Retina (tissue), 1 donor: ENCODE measurements at places on chromosomes 7 and 10.
A peak's percentile ranks its signal among the peaks of the same experiment; 100 is the strongest.

GRCh38 chr7:81482600-81483186, 287.2 kb downstream of the HGF start:
- DNase-seq = no peak

DNA sequence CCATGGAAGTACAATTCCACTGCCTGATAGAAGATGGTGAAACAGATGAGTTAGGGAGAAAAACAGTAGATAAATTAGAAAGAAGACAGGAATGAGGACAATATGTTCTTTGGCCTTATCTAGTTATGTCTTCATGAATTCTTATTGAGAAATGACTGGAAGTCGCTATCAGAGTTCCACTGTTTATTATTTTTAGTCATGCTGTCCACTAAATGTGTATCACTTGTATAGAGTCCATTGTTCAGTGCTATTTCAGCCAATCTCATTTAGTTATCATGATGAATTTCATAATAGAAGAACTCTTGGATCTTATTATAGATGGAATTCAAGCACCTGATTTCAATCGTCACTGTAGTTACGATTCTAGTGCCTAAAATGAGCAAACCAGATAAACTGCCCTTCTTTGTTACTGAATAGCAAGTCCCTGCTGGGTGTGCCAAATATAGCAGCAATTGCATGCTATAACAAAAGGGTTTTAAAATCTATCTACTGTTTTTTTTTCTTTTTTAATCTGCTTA, 177.7 kb upstream of the COL1A2 start:
- no peak for DNase-seq

DNA sequence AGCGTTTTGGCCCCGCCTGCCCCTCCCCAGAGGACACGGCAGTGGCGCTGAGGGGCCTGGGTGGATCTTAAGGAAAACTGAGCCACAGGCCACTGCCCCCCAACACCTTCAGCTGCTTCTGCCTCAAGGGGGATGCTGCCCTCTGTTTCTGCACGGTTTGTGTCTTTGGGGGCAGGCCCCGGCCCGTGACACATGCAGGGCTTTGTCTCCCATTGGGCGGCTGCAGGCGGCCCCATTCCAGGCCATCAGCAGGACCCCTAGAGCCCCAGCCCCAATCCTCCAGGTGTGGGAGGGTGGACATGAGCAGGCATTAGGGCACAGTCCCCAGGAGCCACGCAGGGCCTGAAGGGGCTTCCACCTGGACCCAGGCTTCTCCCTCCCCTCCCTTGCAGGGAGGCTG, 25.3 kb upstream of the PPP2R2D start:
- peak; percentile 32 for DNase-seq

- no peak for DNase-seq
These were observed 441 bp upstream of the VENTX start for GRCh38 chr10:133237241-133237587.

- no peak for DNase-seq
These were observed 48.4 kb upstream of the FHIP2A start for GRCh38 chr10:114773197-114773532.

DNA sequence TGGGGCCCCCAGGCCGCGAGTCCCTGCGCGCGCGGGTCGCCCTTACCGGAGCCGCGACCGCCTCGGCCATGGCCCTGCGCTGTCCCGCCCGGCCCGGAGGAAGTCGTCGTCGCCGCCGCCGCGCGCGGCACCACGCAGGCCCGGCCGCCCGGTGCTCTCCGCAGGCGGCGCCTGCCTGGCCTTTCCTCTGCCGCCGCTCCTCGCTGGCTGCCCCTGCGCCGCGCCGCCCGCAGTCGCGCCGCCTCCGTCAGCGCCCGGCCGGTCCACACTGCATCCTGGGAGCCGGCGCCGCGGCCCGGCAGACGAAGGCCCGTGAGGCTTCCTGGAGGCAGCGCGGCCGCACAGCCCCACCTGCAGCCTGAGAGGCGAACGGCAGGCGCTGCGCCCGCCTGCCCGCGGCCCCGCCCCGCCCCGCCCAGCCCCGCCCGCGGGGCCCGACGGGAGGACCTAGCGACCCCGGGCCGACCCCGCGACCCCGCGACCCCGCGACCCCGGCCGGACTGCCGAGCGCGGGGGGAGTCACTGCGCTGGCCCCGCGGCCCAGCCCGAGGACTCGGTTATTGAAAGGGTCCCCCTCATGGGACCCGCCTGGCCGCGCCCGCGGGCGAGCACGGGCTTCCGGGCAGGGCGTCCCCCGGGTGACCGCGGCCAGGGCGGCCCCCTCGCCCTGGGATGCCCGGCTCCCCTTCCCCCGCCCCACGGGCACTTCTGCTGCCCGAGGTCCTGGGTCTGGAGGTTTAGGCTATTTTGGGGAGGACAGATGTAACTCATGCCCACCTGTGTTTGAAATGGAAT, at the start of gene ZNF746:
Gene ZNF746 (minus strand): TSS at position 343 of the 795 bp plus-strand sequence. CDS start 273 bp downstream, at position 70.
- DNase-seq = peak; percentile 69

GRCh38 chr10:102322914-102323313, 72.6 kb upstream of the NFKB2 start:
- no peak for DNase-seq

DNA sequence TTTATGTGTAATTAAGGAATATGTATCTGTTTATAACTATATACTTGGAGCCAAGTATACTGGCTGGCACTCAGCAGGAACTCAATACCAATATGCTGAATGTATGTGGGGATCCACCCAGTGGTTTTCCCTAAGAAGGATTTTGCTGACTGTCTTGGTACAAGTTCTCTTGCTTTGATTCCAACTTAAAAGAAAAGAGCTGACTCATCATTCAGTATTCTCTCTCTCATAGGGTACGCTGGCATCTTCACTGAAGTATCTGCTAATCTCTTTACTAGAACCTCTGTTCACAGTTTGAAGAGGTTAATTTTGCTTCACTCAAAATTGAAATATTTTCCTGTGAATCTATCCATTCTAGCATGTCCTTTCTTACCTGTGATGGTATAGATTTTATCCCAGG, 1044.8 kb downstream of the CNTNAP2 start:
- no peak for DNase-seq

DNA sequence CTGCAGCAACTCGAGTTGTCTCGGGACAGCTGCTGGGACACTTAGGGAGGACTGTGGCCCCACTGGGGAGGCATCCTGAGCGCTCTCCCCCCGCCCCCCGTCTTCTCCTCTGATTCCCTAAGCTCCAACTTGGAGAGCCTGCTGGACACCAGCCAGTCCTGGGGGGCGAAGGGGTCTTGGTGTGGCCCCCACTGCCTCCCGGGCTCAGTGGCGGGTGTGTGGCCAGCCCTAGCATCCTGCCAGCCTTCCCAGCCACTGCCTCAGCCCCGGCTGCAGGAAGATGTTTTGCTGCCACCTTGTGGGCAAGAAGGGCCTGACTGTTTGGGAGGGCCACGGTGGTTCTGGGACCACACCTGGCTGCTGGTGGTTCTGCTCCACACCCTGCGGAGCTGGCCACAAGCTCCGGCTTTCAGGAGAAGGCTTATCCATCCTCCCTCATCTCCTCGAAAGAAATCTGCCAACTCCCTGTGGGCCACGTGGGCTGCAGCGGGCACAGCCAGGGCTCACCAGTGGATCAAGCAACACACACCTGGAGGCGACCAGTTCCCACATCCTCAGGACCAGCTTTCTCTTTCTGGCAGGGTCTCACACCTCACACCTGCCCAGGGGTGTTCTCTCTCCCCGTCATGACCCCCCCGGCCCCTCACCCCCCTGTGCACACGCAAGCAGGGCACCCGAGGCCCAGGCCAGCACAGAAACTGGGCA, 24.8 kb downstream of the AGAP3 start:
- peak; percentile 82 for DNase-seq

- no peak for DNase-seq
These were observed 213.6 kb upstream of the FZD1 start for GRCh38 chr7:91050677-91051076.

GRCh38 chr10:15482156-15482555, 111.1 kb upstream of the FAM171A1 start:
- DNase-seq = no peak

DNA sequence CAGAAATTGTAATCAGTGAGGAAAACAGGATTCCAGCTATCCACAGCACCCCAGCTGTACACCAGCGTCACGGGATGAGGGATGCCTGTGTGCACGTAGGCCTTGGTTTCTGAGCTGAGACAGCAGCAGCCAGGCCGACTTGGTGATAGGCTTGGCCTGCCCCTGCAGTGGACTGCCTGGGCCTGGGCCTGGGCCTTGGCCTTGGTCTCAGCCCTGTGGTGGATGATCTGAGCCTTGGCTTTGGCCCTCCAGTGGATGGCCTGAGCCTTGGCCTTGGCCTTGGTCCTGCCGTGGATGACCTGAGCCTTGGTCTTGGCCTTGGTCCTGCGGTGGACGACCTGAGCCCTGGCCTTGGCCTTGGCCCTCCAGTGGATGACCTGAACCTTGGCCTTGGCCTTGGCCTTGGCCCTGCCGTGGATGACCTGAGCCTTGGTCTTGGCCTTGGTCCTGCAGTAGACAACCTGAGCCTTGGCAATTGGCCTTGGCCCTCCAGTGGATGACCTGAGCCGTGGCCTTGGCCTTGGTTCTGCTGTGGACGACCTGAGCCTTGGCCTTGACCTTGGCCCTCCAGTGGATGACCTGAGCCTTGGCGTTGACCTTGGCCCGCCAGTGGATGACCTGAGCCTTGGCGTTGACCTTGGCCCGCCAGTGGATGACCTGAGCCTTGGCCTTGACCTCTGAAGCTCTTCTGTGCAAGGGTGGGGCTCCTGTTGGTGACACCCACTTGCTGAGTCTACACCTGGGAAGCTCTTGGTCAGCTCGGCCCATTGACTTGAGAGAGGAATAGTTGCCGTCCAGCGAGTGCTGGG, 93.8 kb downstream of the CUX1 start:
- DNase-seq = no peak

- no peak for DNase-seq
These were observed 272.4 kb downstream of the ETV1 start for GRCh38 chr7:13717031-13717430.

DNA sequence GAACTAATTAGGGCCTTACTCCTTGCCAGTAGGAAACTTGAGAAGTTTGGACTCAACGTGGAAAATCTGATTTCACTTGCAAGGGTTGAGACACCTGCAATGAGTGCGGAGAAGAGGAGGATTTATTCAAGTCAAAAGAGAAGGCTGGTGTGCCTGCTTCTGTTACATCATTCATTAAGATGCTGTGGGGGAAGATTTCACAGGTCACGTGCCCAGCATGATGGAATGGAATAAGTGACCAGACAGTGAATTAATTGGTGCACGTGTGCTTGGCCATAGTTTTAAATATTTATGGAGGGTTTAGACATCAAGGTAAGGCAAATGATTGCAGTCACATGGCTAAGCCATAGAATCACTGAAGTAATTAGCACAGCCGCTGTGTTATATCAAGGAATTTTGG, 155.0 kb downstream of the C7orf25 start:
- DNase-seq = no peak

GRCh38 chr10:106284802-106285587, 879.5 kb downstream of the SORCS1 start:
- no peak for DNase-seq

- DNase-seq = no peak
These were observed 99.1 kb downstream of the ANK3 start for GRCh38 chr10:60290558-60290957.

DNA sequence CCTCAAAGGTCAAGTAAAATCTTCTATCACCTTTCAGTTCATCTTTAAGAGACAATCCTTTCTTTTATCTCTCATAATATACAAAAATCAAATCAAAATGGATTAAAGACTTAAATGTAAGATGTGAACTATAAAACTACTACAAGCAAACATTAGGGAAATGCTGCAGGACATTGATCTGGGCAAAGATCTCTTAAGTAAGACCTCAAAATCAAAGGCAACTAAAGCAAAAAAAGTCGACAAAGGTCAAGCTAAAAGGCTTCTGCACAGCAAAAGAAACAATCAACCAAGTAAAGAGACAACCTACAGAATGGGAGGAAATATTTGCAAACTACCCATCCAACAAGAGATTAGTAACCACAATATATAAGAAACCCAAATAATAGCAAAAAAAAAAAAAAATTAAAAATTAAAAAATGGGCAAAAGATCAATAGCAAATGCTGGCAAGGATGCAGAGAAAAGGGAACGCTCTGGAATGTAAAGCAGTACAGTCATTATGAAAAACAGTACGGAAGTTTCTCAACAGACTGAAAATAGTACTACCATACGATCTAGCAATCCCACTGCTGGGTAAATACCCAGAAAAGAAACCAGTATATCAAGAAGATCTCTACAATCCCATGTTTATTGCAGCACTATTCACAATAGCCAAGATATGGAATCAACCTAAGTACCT, 41.7 kb downstream of the TNPO3 start:
- DNase-seq = no peak

DNA sequence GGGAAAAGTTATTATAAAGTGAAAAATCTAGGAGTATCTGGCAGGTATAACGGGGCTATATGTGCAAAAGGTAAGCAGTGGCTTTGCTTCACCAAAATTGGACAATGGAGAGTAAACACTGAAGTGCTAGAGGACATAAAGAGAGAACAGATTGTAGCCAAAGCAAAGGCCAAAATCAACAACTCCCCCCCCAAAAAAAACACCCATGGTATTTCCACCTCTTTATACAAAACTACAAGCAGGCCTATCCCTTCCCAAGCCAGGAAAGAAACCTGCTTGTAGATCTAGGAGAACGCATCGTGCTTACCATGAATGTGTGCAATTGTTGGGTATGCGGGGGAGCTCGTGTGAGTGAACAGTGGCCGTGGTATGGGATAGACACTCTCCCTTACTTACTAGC, 9.2 kb upstream of the AKR1B1 start:
- DNase-seq = no peak

DNA sequence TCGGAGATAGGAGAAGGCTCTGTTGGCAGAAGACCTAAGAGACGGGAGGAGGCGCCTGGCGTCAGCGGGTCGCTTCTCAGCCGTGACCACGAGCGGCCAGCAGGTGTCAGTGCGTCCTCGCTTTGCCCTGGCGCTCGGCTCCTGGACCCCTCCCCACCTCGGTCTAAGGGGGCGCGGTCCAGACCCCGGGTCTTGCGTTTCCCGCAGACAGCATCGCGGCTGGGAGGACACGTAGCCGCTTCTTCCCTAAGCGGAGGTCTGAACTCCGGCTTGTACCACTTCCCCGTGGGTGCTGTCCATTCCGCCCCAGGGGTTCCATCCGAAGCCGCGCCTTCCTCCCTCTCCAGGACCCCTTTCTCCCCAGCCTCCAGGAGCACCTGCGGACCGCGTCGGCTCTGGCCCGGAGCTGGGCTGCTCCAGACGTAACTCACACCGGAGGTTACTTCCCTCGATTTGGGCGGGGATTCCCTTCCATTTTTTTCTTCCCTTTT, 593 bp upstream of the ADRA2A start:
- peak; percentile 94 for DNase-seq

- no peak for DNase-seq
These were observed 388.3 kb upstream of the ETV1 start for GRCh38 chr7:14377646-14378266.

DNA sequence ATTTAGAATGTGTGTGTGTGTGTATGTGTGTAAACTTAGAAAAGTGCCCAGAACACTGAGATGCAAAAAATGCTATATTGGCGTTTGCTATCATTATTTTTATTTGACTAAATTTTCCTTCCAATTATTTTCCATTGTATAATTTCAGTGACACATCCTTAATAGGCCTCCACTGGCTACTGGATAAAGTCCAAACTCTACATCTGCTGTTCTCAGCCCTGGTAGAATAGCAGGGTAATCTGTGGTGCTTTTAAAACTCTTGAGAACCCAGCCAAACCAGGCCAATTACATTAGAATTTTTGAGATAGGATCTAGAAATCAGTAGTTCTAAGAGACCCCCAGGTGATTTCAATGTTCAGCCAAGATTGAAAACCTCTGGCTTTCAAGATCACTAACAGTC, 66.4 kb downstream of the ZNF503 start:
- DNase-seq = no peak
